Left ventricle myocardium superior (tissue), 1 donor: ENCODE measurements at places on chromosomes 5 and 9.

GRCh38 chr5:91188755-91189154 lies 194.4 kb downstream of the ARRDC3 start:
- DNase-seq = no peak

GRCh38 chr5:14156650-14157492 lies 13.7 kb downstream of the TRIO start:
- DNase-seq = no peak

DNA sequence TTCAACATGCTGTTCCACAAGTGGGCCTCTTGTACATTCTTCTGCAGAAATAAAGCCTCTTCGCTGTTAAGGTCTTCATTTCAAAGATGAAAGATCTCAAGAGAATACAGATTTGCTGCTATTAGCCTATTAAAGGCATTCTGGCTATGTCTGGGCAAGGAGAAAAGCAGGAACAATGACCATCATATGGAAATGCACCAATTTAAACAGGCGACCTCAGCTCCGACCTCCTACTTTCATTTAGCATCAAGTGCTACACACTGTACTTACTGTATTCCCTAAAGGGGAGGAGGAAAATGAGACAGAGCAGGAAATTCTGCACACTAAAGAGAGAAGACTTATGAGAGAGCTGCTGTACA lies 64.8 kb downstream of the HABP4 start:
- no peak for DNase-seq

GRCh38 chr5:145408048-145408341 lies 427.1 kb downstream of the PRELID2 start:
- DNase-seq = no peak

DNA sequence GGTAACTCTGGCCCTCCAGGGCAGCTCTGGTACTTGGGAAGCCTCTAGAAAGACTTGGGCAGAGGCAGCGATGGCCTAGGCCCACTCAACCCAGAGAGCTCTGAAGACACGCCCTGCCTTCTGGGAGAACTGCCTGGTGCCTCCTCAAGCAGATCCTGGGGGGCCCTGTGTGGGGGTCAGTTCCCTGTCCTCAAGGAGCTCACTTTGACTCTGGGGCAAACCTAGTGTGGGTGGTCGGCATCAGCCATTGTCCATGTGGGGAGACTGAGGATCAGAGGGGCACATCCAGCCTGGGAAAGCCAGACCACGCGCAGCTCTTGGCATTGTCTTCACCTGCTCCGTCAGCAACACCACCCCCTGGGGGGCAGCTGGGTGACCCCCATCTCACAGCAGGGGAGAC lies 28.0 kb downstream of the ABO start:
- DNase-seq = no peak

DNA sequence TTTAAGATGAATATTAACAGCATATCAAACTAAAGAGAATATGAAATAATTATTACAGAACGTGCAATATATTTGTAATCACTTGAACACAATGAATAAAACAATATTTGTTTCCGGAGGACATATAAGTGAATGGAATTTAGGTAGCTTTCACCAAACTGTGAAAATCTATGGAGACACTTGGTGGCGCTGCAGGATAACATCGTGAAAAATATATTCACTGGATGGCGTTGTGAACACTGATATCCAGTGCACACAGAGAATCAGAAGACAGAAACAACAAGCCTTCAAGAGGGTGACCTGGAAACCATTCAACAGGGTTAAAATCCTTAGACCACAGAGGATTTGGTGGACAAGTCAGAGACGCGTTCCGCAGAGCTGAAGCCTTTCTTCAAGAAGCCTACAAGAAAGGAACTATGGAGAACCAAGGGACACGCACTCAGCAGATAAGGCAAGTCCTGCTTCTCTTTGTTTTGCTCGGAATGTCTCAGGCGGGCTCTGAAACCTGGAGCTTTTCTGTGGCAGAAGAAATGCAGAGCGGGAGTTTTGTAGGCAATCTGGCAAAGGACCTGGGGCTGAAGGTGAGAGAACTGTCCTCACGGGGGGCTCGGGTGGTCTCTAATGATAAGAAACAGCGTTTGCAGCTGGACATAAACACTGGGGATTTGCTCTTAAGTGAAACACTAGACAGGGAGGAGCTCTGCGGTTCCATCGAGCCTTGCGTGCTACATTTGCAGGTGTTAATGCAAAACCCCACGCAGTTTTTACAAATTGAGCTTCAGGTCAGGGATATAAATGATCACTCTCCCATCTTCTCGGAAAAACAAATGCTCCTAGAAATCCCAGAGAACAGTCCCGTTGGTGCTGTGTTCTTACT lies at the start of gene PCDHB11:
PCDHB11 (plus strand) TSS at position 269 of the 877 bp plus-strand sequence; CDS start at position 417, 148 bp downstream.
- no peak for DNase-seq

GRCh38 chr5:146461319-146461718 lies 14.2 kb downstream of the TCERG1 start:
- DNase-seq = no peak

- no peak for DNase-seq
These were observed 50.9 kb downstream of the SUSD1 start for GRCh38 chr9:112124156-112124555.

DNA sequence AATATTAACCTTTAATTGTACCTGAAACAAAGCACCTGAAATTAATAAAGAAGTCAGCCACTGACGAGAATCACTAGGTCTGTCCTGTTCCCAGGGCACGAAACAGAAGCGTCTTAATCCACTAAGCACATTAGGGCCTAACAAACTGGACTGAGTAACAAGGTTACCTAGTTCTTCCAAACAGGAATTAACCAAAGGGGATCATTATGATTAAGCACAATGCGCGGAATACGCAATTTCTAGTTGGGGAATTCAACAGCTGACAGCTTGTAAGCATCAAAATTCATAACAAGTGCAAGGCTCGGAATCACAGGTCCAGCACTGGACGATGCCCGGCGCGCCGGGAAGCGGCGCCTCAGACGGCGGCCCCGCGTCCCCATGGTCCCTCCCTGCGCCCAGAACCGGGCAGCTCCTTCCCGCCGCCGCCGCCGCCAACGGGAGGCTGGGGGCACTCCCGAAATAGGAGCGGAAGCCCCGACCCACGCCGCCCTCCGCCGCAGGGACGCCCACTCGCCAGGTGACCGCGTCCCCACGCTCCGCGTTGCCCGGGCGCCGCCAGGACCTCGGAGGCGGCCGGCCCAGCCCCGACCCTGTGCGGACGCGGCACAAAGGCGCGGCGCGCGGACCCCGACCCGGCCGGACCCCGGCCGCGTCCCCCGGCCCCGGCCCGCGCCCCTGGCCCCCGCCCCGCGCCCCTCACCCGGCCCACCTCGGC lies 898 bp downstream of the CAMSAP1 start:
- DNase-seq = no peak

DNA sequence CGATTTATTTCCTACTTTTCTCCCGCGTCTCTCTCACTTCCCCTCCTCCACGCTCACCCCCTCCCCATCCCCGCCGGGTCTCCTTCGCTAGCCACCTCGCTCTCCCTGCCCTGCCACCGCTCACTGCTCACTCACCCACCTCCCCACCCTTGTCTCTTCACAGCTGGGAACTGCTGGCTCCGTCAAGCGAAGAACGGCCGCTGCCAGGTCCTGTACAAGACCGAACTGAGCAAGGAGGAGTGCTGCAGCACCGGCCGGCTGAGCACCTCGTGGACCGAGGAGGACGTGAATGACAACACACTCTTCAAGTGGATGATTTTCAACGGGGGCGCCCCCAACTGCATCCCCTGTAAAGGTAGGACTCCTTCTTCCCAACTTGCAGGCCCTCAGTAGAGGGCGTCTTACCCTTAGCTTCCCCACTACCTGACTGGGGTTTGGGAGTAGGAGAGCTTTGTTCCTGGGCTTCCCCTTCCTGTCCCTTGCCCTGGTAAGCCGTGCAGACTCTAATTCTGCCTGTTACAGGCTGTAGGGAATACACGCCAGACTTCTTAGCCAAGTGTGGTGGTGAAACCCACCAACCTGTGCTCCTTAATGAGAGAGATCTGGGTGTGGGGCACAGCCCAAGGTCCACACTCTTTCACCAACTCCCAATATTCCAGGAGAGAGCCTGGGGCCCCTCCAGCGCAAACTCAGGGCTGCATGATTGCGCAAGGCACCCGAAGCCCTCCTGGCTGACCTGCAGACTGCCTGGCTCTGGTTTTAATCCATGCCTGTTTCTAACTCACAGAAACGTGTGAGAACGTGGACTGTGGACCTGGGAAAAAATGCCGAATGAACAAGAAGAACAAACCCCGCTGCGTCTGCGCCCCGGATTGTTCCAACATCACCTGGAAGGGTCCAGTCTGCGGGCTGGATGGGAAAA lies 2.5 kb downstream of the FST start:
- DNase-seq = peak; percentile 56

DNA sequence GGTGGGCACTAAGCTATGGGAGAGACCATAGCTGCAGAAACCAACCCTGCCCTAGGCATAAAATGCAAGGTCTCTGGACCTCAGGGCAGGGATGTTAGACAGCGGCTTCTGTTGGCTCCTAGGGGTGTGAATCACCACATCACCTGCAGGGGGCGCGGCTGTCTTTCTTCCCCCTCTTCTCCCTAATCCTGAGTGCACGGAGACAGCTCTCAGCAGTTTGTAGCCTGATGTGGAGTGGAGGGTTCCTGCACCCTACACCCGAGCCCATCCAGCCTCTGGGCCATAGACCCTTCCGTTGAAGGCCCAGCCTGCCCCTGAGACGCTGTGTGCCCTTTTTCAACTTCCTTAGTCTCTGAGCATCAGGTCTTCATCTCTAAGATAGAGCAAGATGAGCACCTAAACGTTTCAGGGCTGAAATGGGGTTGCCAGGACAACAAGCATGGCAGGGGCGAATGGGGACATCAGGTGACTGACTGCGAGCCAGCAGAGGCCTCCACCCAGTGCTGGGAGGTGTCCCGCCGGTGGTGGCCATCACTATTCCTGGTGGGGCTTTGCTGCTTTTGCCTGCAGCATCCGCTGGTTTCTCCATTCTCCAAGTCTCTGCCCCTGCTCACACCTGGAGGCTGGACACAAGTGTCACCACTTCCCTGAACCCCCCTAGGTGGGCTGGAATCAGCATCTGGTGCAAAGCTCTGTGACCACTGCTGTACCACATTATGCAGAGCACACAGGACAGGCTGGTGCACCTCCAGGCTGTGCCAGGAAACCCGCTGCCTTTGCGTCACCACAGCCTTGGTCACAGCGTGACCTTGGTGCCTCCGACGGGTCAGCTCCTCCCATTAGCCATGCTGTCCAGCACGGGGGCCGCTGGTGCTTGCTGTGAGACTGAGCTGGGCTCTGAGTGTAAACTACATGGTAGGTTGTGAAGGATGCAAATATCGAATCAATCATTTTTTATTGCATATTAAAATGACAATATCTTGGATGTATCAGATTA lies 2.5 kb upstream of the SEC16A start:
- DNase-seq = peak; percentile 89

DNA sequence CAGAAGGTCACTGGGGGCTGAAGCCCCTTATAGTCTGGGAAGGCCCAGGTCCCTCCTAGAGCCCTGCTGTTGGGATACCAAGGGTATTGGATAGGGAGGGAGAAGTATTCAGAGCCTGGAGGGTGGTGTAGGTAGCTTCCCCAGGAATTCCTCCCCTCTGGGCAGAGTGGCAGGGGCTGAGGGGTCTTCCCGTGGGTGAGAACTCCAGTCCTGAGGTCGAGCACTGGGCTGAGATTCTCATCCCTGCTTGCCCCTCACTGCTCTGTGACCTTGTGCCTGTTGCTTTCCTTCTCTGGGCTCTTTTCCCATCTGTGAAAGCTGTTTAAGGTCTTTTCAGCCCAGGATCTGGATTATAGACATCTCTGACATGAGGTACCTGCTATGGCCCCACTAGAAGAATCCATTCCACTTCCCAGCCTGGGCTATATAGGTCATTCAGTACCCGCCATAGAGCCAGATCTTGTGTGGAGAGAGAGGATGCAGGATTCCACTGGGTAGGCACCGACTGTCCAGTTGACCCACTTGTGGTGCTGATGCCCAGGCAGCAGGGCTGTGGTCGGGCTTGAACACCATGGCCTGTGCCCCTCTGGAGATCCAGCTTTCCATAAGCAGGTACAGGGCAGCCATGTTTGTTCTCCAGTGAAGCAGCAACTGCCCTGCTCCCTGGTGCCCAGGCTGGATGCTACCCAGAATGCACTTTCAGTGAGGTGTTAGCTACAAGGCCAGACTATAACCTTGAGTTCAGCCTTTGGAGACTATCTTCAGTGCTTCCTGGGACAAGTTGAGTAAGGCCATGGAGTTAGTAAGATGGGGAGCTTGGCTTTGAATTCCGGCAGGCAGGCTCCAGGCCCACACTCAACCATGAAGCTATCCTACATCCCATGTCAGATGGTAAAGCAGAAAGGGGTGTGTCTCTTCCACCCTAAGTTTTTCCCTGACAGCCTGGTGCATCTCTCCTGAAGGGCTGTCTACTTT lies 60.1 kb downstream of the AMBP start:
- DNase-seq = no peak

GRCh38 chr5:86500947-86501346 lies 116.8 kb upstream of the COX7C start:
- no peak for DNase-seq

DNA sequence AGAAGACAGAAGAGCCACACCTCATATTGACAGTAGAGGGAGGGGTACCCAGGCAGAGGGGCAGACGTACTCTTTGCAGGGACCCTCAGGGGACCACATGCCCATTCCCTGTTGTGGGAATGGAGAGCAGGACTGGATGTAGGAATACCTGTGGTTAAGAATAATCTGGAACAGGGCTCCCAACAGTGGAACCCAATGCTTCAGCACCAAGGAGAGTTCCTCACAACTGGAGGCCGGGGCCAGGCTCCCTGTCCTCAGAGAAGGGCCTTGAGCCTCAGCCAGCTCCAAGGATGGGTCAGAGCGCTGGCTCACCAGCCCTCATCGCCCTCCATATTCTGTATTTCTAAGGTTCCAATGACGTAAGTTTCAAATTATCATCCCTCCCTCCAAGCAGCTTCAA lies 7.4 kb upstream of the SHC3 start:
- no peak for DNase-seq

DNA sequence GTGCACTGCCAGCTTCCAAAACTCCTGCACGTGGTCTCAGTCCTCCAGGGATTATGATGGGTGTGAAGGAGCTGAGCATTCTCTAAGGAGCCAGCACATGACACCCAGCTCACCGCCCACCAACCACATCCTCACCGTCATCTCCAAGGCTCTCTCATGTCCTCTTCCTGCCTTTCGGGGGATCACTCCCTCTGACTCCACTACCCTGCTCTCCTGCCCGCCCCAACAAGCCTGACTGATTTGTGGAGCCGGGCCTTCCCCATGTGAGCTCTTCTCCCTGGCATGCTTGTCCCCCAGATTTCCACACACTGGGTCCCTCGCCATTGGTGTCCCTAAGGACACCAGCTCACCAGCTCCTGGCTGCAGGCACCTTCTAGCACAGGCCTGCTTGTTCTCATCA lies 1.9 kb downstream of the ABO start:
- DNase-seq = no peak
